ENCODE measurements at places on chromosomes 3 and 15. TPM values are rescaled to one million over a fixed set of nuclear protein-coding genes. Genes with fewer than 3 reads are reported as not detected.

- DNase-seq, result no peak
Measured at GRCh38 chr3:141020143-141020830, 30.9 kb upstream of the SPSB4 start.

DNA sequence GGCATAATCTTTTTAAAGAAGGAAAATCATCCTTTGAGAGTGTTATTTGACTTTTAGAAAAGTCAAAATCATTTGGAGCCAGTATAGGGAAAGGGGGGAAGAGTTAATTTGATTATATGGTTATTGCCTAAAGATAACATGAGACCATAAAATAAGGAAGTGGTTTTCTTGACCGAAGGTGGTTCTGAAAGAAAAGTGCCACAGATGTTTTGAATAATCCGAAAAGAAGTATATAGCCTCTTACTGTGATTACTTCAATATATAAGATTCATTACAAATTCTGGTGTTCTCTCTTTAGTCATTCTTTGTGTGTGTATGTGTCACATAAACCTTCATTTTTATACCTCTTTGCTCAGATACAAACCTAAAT, 1.1 kb downstream of the DNAJB11 start:
- no peak for DNase-seq

- no peak for DNase-seq
Measured at GRCh38 chr3:181610973-181611265, 100.8 kb upstream of the SOX2 start.

DNA sequence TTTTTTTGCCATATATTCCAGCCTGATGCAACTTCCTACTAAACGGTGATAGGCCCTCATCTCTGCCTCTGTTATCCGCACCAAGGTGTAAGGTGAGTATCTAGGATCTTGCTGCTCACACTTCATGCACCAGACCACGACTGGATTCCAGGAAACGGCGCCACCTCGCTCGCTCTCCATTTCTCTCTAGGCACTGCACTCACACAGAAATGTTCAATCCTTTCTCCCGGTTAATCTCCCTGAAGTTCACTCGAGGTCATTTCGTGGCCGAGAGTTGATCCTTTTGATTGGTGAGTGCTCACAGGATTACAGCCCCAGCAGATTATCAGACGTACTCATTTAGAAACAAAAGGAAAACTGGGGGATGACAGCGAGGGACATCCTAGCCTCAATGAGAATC, 28.1 kb downstream of the MCF2L2 start:
- DNase-seq, result no peak

- no peak for DNase-seq
Measured at GRCh38 chr3:50322115-50322385, 495 bp downstream of the HYAL2 start.

DNA sequence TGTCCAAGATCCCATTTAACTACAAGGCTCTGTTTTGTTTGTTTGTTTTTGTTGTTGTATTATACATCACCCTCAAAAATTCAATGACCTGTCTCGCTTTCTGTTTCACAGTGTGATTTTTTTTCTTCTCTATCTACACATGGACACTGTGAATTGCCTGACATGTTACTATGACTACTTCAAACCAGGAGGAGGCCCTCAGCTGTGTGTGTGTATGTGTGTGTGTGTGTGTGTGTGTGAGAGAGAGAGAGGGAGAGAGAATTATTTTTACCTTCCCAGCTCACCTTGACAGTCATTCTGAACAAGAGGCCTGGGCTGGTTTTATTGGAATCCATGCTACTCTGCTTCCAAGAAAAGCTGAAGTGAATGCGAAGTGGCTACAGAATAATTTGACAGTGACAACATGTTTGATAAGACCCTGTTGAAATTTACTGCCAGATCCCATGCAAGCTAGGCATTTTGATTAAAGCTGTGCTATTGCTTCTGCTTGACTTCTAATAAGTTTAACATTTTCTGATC, 841.4 kb downstream of the NSUN3 start:
- no peak for DNase-seq

- DNase-seq, result no peak
Measured at GRCh38 chr15:42014406-42014805, 6.4 kb downstream of the PLA2G4E start.

DNA sequence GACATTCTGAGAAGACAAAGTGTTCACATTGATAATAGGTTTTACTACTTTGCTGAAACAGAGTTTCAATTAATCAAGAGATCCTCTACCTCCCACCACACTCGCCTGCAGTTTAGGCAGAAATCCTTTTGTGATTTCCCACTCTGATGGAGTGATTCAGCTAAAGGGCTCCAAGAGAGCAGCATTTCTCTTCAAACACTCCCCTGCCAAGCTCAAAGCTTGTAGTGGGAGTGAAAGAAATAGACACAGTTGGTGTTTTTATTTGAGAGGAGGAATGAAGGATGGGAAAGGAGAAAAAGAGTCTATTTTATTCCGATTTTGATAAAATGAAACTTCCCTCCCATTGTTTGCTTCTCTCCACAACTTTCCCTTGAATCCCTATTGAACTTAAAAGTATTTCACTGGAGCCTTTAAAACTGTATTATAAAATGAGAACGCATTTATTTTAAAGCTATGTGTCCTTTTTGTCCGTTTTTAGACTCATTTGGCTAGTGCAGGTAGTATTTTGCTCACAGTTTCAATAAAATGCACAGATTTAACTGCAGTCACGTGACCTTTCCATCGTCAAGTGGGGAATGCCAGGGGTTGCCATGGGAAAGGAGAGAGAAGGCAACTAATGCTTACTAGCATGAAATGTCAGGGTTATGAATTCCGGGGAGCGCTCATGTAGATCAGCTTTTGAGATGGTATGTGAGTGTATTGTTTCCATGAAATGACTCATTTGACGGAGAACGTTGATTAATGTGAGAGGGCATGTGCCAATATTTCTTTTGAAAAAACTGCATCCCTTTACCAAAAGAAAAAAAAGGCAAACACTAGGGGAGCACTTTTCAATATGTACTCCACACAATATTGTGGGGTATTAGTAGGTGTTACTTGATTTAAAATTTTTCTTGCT, 7.7 kb upstream of the OSBPL11 start:
- DNase-seq, result no peak

GRCh38 chr3:109985943-109986555, 648.7 kb upstream of the DPPA4 start:
- no peak for DNase-seq

DNA sequence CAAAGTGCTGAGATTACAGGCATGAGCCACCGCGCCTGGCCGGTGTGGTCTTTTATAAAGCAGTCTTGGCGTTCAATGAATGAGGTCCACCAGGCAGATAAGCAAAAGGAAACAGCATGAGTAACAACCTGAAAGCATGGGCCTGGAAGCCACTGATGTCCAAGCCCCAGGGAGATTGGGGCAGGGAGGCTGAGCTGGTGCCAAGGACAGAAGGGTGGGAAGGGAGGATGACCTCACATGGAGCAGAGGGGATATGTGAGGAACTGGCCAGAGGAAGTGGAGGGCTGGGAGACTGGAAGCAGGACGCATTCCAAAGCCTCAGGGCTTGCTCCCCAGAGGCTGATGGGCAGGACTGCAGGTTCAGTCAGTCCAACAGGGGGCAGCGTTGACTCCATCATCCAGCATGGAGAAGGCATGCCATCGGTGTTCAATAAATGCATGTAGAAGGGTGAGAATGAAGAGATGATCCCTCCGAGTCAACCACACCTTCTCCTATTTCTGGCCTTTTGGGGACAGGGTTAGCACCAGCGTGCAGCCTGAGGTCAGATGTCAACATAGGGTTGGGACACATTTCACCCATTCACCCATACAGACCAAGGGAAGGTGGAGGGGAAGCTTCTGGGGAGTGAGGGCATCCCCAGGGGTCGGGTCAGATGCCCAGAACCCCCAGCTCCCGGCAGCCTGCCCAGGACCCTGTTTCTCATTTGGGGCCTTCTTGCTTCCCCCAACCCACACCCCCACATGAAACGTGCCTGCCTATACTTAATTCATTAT, 14.8 kb downstream of the MYL3 start:
- DNase-seq, result peak; percentile 61

DNA sequence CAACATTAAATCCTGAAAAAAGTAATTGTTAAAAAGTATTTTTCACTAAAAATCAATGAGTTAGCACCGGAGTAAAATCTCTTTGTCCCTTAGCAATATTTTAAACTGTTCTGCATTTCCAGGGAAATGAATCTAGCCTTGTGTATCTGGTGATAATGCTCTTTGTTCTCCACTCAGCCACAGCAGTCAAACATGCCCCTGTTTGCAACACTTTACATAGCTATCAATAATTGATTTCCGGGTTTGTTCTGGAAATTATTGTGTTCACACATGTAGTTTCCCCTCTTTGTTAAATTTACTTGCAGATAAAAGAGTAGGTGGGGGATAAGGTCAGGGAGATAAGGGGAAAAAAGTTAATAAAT, 3.6 kb upstream of the A4GNT start:
- no peak for DNase-seq

The TIGIT gene
- not detected for total RNA-seq

The BTLA gene
- total RNA-seq, result not detected

The NEIL1 gene
- 8.2 TPM for total RNA-seq

The PRSS50 gene
- 0.22 TPM for total RNA-seq

The NXPE3 gene
- 47.9 TPM for total RNA-seq

The GATA2 gene
- total RNA-seq, result 11.0 TPM

Measured in left ventricle myocardium inferior (tissue), 1 donor.